Putamen (tissue), 1 donor: ENCODE measurements at places on chromosomes 2 and 18.

- DNase-seq, result no peak
Measured at GRCh38 chr2:105129722-105130232, 91.9 kb downstream of the MRPS9 start.

- DNase-seq, result peak; percentile 28
Measured at GRCh38 chr2:133504566-133505505, 63.4 kb downstream of the NCKAP5 start.

- DNase-seq, result no peak
Measured at GRCh38 chr2:97678298-97678697, 8.8 kb downstream of the C2orf92 start.

DNA sequence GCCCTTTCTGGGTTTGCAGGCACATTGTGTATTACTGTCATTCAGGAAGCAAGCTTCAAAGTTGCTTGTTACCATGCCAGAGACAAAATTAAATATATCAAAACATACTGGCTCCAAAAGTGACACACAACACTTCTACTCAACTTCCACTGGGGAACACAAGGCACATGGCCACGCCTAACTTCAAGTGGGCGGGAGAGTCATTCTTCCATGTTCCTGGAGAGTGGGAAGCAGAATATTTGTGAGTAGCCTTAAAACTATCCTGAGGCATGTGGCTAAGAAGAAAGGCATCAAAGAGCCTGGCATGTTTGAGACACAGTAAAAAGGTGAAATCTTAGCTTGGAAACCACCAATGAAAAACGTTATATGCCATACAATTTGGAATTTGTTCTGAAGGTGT is 90.5 kb upstream of the TACR1 start:
- DNase-seq, result no peak

GRCh38 chr2:193608451-193608850 is 1413.7 kb upstream of the TMEFF2 start:
- DNase-seq, result no peak

DNA sequence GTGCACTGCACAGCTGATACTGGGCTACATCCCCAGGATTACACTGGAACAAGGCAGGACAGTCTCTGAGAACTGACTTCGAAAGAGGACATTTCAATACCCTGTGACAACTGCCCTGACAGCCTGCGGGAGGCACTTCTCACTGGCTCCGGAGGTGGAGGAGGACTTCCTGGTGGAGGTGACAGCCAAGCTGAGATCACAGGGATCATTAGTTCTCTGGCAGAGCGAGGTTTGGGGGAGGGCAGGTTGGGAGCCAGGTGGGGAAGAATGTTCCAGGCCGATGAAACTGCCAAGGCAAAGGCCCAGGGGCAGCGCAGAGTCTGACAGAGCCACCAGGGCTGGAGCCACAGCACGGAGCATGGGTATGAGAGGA is 28.0 kb upstream of the NPAS2 start:
- DNase-seq, result no peak

GRCh38 chr2:120227111-120227991 is 4.2 kb upstream of the TMEM185B start:
- DNase-seq, result no peak

DNA sequence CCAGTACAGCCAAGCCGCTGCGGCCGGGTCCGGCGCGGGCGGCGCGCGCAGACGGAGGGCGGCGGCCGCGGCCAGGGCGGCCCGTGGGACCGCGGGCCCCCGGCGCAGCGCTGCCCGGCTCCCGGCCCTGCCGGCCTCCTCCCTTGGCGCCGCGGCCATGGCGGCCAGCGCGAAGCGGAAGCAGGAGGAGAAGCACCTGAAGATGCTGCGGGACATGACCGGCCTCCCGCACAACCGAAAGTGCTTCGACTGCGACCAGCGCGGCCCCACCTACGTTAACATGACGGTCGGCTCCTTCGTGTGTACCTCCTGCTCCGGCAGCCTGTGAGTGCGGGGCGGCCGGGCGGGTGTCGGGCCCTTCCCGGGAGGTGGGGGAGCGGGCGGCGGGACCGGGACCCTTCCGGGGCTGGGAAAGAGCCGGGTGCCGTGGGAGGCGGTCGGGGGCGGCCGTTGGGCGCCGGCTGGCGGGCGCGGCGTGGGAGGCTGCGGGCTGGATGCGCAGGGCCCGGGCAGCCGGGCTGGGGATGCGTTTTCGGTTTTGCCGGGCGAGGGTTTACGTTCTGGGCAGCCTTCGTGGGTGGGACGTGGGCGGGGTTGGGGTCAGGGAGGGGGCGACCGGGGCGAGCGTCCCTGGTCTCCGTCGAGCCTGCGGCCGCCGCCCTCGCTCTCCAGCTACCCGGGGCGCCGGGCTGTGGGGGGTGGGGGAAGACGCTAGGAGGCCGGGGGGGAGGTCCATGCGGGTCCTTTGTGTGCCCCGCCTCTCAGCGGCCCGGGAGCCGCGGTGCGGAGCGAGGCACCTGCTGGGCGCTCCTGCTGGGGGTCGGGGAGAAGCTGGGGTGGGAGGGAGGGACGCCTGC is 537 bp downstream of the AGFG1 start:
- peak; percentile 9 for DNase-seq
